ENCODE measurements at places on chromosomes 6 and 20.
A peak's percentile ranks its signal among the peaks of the same experiment; 100 is the strongest.

DNA sequence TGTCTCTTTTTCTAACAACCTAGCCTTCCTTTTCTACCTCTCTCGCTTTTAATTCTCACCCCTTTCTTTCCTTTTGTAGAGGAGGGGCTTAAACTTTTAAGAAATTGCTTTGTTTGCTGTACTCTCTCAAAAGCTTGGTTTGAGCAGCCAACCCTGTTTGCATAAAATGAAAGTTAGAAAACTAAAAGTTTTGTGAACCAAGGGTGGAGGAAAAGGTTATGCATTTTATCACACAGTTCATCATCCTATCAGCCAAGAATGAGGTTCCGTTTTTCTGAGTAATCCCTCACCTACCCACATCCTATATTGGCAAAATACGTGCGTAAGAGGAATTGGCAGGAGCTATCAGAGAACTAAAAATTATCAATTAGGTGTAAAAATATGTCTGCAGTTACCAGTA, 42.8 kb upstream of the LOC128125822 start:
- DNase-seq = peak; percentile 48

GRCh38 chr20:38973645-38974044, 11.5 kb downstream of the DHX35 start:
- DNase-seq = no peak

GRCh38 chr20:54382419-54382818, 93.0 kb upstream of the DOK5 start:
- DNase-seq = no peak

DNA sequence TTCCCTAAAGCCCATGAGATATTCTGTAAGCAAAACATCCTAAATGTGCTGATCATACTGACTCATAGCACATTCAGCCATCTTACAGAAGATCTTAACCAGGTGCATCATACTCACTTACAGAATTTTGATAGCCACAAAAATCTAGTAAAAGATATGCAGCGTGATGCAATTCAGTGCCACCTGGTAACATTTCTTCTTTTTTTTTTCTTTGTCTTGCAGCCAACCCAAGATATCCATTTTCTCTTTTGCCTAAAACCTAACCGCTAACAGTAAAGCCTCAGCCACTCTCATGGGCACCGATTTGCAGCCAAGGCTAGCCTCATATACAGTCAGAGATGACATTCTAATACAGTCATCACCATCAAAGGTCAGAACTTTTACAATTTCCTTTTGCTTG, 293.3 kb downstream of the HACE1 start:
- DNase-seq = no peak

DNA sequence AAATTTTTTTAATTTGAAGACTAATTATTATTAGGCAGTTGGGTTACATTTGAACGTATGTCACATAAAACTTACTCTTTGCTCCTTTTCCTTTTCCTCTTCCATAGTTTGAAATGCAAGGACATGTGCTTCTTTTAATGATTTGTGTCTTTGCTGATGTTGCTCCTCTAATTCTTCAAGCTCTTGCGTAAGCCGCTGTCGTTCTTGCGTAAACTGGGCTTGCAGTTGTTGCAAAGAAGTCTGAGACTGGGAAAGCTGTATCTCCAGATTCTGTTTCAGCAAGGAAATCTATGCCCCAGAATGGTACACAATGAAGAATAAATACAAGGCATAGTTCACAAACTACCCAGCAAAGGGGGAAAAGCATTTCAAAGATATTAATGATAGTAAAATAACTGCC, 45.1 kb upstream of the MCM9 start:
- no peak for DNase-seq

All from activated CD4-positive, alpha-beta T cell treated with anti-CD3 and anti-CD28 coated beads, Interleukin-2, Interleukin-4, amounts not matched to agents 100 ng/mL and 50 ng/mL, durations not matched to agents 16 hours and 8 hours (primary cell).